ENCODE measurements at places on chromosomes 11 and 22.

DNA sequence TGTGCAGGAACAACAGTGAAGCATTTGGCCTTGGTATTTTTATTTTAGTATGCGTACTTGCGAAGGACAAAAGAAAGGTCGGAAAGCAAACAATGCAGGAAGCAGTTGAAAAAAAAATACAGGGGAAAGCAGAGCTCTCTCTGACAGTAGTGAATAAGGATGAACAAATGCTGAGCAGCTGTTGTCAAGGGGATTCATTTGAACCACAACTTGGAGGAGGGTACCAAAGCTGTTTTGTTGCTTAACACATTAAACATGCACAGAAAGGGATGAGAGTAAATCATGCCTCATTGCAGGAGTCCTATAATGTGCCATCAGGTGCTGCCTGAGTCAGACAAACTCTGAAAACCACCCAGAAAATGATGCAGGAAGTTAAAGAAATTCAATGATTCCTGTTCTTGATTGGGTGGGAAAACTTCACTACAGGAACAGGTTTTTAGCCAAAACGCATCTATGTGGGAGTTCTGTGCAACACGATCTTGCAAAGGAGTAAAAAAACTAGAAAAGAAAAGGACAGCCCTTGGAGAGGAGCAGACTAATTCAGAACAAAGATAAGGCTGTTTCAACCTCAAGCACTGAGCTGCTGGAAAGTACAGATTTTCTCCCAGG is 2113.5 kb downstream of the LRRC4C start:
- no peak for DNase-seq

DNA sequence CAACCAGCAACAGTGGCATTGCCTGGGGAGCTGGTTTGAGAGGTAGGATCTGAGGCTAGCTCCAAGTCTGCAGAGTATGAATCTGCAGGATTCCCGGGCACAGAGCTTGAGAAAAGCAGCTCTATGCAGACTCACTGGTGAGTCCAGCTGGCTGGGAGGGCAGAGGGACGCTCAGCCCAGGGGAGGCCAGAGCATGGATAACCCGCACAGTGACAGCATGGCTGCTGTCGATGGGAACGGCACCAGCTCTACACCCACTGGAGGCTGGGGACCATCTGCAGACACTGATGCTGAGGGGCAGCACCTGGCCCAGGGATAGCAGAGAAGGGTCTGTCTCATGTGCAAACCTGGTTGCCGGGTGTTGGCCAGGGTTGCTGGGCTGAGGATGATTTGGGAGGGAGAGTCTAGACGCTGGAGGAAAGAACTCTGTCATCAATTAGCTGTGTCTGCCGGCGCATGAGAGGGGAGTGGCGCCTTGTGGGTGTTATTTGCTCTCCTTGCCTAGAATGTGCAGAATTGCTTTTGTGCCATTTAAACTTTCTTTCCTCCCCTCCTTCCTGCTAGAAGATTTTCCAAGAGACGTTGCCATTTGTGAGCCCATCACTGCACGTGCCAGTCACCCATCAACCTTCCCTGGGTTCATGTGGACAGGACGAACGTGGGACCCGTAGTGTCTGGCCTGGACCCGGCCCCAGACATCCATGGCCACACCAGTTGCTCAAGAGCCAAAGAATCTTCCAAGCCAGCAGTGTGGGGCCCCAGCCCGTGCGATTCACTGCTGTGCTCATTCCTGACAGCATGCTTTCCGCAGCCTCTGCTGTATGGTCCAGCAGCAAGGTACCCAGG is 19.1 kb upstream of the LINC01488 start:
- no peak for DNase-seq

GRCh38 chr11:134250246-134250645 is 2.9 kb downstream of the THYN1 start:
- DNase-seq: no peak

DNA sequence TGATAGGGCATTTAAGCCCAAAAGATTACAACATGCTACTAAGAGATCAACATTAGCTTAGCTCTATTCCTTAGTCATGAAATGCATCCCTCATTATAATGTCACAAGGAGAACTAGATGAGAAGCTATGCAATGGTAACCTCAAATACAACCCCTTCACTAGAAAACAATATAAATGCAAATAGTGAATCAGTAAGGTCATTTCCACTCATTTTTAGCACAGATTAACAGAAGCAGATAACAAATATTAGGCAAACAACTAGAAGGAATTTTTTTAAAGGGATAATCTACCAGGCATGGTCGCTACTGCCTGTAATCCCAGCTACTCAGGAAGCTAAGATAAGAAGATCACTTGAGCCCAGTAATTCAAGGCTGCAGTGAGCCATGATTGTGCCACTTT is 28.2 kb downstream of the SIK3 start:
- no peak for DNase-seq

GRCh38 chr11:61880454-61880853 is 10.9 kb downstream of the FADS3 start:
- no peak for DNase-seq

DNA sequence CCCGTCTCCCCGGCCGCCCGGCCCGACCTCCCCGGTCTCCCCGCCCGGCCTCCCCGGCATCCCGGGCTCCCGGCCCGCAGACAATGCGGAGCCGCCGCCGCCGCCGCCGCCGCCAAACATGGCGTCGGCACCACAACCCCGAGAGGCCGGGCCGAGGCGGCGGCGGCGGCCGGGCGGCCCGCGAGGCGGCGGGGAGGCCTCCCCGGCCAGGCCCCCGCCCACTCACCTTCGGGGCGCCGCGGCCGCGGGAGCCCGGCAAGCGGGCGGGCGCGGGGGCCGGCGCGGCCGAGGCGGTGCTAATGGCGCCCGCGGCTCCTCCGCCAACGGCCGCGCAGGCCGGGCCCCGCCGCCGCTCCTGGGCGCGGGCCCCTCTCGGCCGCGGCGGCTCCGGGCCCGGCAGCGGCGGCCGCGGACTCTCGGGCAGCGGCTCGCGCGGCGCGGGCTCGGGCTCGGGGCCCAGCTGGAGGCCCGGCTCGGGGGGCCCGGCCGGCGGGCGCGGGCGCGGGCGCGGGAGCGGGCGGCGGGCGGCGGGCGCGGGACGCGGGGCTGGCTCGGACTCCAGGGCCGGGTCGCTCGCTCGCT is 311 bp downstream of the BRD1 start:
- DNase-seq: peak; percentile 21

DNA sequence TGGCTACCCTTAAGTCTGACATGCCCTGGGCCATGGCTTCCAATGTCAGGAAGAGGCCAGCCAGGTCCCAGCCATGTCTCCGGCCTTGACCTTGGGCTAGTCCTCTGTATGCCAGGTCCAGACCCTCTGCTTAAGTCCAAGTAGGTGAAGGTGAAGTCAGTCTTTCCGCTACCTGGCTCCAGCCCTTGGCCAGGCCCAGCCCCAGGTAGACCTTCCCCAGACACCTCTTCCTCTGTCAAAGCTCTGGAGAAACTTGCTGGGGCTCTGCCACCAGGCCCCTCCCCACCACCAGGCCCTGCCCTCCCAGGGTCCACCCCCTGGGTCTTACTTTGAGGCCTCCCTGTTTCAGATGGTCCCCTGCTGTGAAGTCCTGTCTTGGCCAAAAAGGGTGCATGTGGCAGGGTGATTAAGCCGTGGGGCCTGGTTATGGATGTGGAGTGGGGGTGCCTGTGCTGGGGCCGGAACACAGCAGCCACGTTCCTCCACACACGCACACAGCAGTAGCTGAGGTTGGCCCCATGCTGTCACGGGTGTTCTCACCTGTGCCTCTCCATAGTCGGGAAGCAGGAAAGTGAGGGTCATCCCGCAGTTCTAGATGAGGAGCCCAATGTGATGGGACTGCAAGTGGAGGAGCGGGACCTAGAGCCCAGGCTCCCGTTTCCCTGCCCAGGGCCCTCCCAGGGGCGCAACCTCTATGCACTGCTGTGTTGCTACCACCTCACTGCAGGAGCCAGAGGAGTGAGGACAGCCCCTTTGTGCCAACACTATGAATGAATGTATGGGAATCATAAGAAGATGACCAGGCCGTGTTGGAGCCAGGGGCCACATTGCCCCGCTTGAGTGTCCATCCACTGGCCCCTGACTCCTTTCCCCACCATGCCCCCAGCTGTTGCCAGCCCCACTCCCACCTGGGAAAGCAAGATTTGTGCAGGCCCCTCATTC is 72.2 kb downstream of the LINC01488 start:
- DNase-seq: no peak

DNA sequence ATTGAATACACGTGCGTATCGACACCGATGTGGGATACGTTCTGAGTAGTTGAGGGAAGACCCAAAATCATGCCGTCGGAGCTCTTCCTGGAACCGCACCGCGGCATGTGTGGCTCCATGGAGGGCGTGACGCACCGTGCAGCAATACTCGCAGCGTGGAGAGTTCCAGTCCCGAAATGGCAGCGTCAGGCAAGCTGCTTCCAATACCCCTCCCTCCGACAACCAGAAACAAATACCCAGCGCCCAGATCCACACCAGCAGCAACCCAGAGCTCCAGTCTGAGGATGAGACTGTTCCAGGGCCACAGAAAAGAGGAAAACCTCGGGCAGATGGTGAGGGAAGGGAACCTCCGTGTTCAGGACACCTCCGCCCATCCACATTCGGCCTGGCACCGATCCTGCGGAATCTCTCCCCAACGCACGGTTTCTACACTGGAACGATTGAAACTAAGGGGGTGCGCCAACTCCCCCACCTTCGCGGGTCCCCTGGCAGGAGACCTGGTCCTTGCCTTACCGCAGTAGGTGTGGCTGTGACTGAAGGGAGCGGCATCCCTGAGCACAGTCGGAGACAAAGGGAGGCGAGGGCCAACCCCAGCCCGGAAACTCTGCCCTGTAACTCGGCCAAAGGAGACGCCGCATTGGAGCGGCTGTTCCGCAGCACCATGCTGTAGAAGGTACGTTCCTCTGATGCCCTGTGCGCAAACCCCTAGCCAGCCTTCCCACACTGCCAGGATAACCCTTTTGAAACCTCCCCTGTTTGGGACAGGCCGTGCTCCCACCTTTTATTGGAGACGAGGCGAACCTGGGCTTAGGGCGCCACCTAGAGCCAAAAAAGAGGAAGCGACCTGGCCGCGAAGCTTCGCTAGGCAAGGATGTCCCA is 28.2 kb downstream of the DBX1 start:
- DNase-seq: peak; percentile 18

DNA sequence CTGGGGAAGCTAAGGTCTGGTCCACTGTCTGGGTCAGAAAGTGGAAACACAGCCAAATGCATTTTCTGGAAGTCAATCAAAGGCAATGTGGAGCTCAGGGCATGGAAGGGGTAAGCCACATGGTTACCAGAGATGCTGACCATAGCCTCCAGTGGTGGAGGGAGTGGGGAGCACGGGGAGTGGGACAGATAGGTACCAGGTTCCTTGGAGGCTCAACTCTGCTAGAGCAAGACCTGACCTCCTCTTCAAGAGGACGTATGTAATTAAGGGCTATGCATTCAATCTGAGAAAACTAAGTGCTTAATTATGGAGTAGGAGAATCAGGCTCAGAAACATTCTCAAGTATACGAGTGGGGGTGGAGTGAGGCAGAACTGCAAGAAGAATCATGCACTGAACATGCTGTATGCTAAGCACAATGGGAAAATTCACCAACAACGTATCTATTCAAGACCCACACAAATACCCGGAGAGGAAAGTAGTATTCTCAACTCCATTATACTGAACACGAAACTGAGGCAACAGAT is 65.2 kb upstream of the PHOX2A start:
- no peak for DNase-seq

GRCh38 chr11:87366346-87366745 is 328.6 kb downstream of the TMEM135 start:
- no peak for DNase-seq

GRCh38 chr22:48803171-48803947 is 1024.3 kb downstream of the BRD1 start:
- no peak for DNase-seq
